Activated CD8-positive, alpha-beta T cell treated with anti-CD3 and anti-CD28 coated beads for 36 hours (primary cell): ENCODE measurements at places on chromosomes 12 and 14.
A peak's percentile ranks its signal among the peaks of the same experiment; 100 is the strongest.

GRCh38 chr12:107844312-107844921, 69.9 kb downstream of the ASCL4 start:
- no peak for DNase-seq

DNA sequence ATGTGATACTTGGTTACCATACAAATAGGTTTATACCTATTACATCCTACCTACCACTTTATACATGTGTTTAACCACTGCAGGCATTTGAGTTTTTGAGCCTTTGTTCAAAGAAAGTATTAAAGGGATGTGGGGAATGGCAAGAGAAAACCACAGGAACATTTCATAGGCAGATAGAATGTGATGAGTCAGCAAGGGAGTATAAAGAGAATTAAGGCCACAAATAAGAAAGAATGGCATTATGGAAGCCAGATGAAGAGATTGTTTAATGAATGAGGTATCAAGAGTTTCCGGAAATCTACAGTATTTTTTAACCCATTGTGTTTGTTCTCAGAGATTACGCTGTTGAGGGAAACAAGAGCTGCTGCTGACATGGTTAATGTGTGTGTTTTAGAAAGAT, 66.9 kb downstream of the METTL25 start:
- DNase-seq, result no peak

DNA sequence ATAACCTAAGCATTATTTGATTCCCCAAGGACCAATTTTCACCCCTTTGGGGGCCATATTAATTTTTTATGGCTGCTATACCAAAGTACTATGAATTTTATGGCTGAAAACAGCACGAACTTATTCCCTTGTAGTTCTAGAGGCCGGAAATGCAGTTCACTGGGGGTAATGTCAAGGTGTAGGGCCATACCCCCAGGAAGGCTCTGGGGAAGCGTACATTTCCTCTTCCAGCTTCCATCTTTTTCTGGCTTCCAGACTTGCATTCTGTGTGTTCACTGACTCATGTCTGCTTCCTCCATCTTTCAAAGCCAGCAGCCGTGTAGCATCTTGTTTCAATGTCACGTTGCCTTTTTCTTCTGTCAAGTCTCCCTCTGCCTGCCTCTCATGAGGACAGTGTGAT, 133.5 kb downstream of the BICD1 start:
- DNase-seq, result no peak

GRCh38 chr12:34219046-34219770, 196.9 kb downstream of the ALG10 start:
- no peak for DNase-seq

- DNase-seq, result no peak
Observed at GRCh38 chr12:4303750-4304149, 17.3 kb upstream of the TIGAR start.

GRCh38 chr12:128745772-128746689, 77.7 kb downstream of the SLC15A4 start:
- DNase-seq, result no peak

DNA sequence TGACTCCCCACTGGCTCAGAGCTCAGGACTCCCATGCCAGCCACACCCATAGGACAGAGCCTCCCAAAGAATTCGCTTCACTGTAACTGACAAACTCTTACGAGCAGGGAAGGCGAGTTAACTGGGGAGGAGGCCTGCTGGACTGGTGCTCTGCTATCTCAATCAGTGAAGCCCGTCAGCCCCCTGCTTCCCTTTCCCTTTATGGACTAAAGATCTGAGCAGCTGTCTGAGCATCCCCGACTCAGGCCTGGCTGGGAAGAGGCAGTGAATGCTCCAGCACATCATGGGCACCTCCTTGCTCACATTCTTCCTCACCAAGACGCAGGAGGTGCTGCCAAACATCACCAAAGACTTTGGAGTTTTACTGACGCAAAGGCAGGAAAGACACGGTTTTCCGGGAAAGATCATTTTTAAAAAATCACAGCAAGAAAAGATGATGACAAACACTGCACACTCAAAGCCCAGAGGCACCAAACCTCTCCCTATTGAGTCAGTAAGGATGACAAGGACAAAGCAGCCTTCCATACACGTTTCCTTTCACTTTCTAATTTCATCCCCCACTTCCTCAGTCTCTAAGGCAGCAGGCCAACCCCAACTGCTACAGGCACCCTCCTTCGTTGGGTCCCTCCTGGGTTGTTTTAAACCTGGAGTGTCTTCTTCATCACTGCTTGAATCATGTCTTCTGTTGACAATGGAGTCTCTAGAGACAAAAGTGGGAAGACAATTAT, 45.0 kb upstream of the P2RX7 start:
- DNase-seq, result no peak

GRCh38 chr12:80032946-80033345, 66.4 kb upstream of the OTOGL start:
- DNase-seq, result no peak

DNA sequence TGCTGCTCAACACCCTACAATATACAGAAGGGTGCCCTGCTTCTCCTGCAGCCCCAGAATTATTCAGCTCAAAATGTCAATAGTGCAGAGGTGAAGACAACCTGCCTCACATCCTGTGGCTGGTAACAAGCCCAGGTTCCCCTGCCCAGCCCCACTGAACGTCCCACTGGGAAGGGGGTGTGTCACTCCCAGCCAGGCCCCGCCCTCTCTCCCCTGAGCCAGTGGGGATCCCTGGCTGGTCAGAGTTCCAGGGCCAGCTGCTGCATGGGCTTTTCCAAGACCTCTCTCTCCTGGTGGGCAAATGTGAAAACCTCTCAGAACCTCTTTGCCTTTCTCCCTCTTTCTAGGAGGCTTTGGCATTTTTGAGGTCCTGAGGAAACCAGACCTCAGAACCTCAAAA, 13.7 kb upstream of the LHX5 start:
- no peak for DNase-seq

DNA sequence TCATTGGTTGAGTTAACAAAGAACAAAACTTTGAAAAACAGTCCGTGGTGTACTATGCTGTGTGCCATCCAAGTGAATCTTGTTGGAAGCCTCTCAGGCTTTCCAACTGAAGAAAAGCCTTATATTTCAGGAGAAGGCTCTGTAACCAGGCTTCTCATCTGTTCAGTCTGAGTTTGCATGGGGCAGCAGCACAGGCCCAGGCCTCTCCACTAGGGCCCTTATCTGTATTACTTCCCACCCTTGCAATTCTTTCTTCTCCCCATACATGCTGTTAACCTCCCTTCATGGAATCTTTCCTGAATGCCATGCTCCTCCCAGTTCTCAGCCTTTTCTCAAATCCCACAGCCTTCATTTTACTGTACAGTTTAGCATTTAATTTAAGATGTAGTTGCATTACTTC, 28.3 kb downstream of the FRMD6 start:
- no peak for DNase-seq

DNA sequence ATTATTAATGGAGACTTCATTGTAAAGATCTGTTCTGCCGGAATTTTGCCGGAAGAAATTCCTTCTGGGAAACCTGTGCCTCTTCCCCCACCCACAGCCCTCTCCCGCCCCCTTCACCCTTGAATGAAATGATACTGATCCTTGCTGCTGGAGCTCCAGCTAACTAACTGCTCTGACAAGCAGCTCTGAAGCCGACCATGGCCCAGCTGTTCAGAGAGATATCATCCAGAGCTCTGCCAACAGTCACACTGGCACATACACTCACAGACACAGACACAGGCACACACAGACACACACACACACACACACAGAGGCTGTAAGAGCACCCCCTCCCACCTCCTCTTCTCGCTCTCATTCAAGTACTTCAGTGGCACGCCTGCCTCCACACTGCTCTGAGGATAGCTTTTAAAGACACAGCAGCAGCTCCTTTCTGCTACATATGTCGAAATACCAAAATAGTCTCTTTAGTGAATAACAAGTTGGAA, 88.6 kb downstream of the R3HDM2 start:
- peak; percentile 11 for DNase-seq

DNA sequence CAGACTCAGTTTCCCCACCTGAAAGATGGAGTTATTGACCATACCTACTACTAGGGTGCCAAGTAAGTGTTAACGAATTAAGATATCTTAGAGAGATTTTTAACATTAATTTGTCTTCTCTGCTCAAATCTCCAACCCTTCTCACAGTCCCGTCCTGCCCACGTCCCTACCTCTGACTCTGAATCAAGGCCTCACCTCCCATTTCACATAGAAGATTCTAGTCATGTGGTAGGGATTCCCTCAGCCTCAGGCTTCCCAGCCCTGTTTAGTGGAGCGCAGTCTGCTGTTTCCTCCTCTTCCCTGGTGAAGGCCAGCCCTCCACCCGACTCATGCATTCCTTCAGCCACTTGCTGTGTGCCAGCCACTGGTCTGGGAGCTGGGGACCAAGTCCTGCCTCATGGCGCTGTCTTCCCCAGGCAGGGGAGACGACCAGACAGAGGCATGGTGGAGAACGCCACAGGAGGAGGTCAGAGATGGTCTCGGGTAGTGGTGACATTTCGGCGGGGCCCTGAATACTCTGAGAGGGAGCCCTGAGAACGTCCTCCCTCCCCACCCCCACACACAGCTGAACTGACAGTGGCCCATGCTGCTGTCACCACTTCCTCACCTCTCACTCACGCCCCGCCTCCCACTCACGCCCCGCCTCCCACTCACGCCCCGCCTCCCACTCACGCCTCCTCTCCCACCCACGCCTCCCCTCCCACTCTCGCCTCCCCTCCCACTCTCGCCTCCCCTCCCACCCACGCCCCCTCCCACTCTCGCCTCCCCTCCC, 38.8 kb downstream of the TMEM63C start:
- no peak for DNase-seq

DNA sequence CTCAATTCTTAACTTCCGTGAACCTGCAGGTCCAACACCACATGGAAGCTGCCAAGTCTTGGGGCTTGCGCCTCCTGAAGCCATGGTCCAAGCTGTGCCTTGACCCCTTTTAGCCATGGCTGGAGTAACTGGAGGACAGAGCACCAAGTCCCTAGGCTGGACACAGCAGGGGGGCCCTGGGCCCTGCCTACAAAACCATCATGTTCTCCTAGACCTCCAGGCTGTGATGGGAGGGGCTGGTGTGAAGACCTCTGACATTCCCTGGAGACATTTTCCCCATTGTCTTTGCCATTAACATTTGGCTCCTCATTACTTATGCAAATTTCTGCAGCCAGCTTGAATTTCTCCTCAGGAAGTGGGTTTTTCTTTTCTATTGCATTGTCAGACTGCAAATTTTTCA, 570.1 kb downstream of the FSCB start:
- no peak for DNase-seq

- no peak for DNase-seq
Observed at GRCh38 chr14:39265033-39265432, 31.3 kb downstream of the MIA2 start.

DNA sequence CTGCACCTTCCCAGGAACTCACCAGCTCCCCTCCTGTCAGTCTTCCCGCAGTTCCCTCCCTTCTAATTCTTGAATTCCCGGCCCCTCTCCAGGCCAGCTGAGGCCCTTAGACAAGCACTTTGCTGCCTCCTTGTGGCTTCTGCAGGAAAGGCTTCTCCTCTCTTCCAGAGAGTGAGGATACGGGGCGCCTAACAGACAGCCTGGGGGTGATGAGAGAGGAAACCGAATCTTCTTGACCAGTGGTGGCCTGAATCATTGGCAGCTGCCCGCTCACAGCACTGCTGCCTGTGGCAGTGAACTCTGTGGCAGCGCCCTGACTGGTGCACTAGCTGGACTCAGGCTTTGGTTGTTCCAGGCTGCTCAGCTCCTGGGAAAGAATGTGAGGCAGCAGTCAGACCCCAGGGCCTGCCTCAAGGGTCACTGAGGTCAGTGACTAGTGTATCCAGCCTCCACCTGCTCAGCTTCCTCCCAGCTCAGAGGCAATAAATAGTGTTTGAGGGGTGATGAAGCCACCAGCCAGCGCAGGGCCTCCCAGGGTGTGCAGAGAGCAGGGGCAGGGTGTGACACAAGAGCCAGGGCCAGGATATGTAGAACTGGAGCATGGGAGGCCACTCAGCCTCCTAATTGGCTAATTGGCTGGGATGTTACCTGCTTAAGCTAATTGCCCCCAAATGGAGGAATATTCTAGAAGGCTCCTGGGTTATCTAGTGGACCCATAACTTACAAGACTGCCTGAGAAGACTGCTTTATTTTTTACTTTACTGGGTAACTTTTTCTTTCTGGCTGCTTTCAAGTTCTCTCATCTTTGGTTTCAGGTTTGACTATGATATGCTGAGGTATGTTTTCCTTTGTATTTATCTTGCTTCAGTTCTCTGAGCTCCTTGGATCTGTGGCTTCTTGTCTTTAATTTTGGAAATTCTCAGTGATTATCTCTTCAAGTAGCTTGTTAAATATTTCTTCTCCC, 12.9 kb upstream of the MCRS1 start:
- DNase-seq, result peak; percentile 76

DNA sequence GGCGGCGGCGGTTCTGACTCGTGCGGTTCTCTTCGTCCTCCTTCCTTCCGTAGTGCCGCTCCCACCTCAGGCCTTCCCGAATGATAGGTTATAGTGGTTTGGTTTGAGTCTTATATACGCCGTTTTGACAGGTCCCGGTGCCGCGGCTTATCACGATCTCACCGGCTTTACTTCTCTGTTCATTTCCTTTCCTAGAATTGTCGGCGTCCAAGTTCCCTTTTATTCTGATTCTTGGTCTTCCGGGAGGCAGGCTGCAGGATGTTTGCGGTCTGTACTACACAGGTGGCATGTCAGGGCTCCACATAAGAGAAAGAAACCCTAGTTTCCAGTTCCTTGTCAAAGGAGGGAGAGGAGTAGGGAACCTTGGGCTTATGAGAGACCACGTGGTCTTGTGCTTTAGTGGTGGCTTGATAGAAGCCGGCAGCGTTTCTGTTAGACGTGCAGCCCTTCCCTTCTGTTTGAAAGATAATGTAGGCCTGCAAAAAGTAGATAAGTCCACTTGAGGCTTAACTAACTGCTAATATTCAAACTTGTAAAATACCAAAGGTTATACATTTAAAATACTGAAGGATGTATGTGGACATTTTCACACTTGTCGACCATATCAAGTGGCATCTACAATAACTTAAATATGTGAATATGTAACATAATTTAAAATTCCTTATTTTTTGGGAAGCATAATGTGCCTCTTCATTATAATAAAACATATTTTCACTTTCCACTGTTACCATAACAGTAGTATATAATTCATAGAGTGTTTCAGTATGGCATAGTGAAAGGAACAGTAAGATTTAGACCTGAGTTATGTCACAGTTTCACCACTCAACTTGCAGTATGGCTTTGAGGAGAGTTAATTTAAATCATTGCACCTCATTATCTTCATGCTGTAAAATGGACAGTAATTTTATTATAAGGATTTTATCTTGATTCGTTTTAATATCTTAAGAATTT, 804 bp downstream of the USP15 start:
- DNase-seq, result peak; percentile 80

- no peak for DNase-seq
Observed at GRCh38 chr12:21675096-21675495, 17.5 kb upstream of the LDHB start.

- DNase-seq, result no peak
Observed at GRCh38 chr14:99062772-99063418, 209.1 kb downstream of the BCL11B start.
